ENCODE measurements at places on chromosomes 13 and 19. TPM values are rescaled to one million over a fixed set of nuclear protein-coding genes. Genes with fewer than 3 reads are reported as not detected.

GRCh38 chr13:72864142-72865011 is 82.4 kb downstream of the PIBF1 start:
- no peak overlapping the region for H3K27ac ChIP-seq
- no peak for DNase-seq
- peaks cover 34% of the 10 kb centered on the region for H3K36me3 ChIP-seq
- H3K4me1 ChIP-seq: no peaks in the 10 kb centered on the region
- no peaks in the 10 kb centered on the region for H3K27me3 ChIP-seq

DNA sequence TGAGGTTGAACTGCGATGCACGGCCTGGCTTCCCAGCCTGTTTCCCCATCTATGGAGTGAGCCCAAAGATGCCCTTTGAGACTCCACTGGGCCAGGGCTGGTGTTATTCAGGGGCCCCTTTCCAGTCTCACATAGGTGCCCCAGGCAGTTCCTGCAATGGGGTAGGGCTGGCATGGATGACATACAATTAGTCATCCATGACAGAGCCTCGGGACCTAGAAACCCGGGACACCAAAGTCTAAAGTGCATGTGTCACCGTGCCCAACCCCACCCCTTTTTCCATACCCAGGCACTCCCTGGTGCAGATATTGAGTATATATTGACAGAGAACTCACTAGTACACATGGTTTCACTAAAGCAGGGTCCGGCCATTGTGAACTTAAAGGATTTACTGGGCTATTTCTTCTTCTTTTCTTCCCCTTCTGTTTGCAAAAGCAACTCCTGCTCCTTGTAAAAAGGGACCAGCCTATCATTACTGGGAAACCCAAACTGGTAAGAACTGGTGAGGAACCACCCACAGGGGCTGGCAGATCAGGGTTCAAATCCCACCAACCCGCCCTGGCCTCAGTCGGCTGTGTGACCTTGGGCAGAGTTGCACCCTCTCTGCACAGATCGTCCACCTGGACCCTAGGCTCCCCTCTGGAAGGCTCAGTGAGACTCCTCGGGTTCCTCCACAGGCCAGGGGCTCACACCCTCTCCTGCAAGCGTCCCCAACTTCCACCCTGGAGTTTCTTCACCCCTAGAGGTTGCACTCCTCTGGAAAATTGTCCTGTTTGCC is 2.7 kb downstream of the B3GNT3 start:
- no peak for DNase-seq
- no peak overlapping the region for H3K4me3 ChIP-seq
- H3K27ac ChIP-seq: no peak overlapping the region
- peaks cover 5% of the 10 kb centered on the region for H3K4me1 ChIP-seq

- no peak overlapping the region for H3K4me3 ChIP-seq
- H3K36me3 ChIP-seq: no peaks in the 10 kb centered on the region
- DNase-seq: no peak
- H3K27ac ChIP-seq: no peak overlapping the region
- H3K27me3 ChIP-seq: peaks cover 9% of the 10 kb centered on the region
Observed at GRCh38 chr13:102580552-102581169, 16.1 kb upstream of the TPP2 start.

GRCh38 chr19:58406818-58407657 is 1.4 kb upstream of the ZNF584 start:
- H3K27ac ChIP-seq: peak overlapping the region; percentile 95
- no peaks in the 10 kb centered on the region for H3K27me3 ChIP-seq
- H3K36me3 ChIP-seq: peaks cover 1% of the 10 kb centered on the region

DNA sequence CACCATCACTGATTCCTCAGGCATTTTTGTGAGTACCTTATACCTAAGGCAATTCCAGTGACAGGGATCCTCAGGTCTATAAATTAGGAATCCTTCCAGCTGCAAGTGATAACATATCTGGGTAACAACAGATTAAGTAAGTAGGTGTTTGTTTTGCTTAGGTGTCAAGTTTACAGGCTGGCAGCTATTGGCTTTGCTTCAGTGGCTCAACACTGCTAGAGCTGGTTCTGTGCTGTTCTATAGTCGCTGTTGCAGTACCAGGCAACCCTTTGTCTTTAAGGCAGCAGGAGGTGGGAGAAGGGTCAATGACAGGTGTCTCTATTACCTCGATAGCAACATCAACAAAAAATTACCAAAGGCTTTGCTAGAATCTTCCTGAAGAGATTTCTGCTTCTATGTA is 27.0 kb downstream of the SLC10A2 start:
- no peak overlapping the region for H3K27ac ChIP-seq
- DNase-seq: no peak
- H3K4me1 ChIP-seq: no peaks in the 10 kb centered on the region
- H3K4me3 ChIP-seq: no peak overlapping the region

PLA2G4C gene
- 0.72 TPM for total RNA-seq

YJU2 gene
- total RNA-seq: 27.9 TPM

LRG1 gene
- total RNA-seq: not detected

CELF5 gene
- total RNA-seq: not detected

Measured in activated naive CD8-positive, alpha-beta T cell treated with anti-CD3 and anti-CD28 coated beads, Interleukin-2, amount 10 ng/mL, durations not matched to agents 7 days and 5 days (primary cell).